ENCODE measurements at places on chromosomes 5 and 9. TPM values are rescaled to one million over a fixed set of nuclear protein-coding genes. Genes with fewer than 3 reads are reported as not detected.

DNA sequence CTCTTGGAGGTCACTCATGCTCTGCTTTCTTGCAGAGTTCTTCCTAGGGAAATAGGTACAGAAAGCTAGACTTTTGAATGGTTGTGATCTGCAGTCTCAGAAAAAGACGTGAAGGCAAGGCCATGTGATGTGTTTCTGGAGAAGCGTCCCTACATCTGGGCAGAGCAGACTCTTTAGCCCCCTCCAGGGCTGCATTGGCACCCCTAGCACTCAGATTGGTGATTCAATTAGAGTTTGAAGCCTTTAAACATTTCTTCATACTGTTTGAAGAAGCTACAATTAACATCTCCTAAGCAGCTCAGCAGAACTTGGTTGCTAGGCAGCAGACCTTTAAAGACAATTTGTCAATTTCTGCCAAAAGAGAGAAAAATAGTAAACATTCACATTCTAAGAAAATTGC lies 21.6 kb downstream of the JADE2 start:
- DNase-seq, result no peak
- H3K36me3 ChIP-seq, result peaks cover 19% of the 10 kb centered on the region
- no peak overlapping the region for H3K4me3 ChIP-seq
- no peak overlapping the region for H3K27ac ChIP-seq
- no peaks in the 10 kb centered on the region for H3K27me3 ChIP-seq

GRCh38 chr5:171188016-171188415 lies 121.0 kb upstream of the TLX3 start:
- H3K27ac ChIP-seq, result no peak overlapping the region

DNA sequence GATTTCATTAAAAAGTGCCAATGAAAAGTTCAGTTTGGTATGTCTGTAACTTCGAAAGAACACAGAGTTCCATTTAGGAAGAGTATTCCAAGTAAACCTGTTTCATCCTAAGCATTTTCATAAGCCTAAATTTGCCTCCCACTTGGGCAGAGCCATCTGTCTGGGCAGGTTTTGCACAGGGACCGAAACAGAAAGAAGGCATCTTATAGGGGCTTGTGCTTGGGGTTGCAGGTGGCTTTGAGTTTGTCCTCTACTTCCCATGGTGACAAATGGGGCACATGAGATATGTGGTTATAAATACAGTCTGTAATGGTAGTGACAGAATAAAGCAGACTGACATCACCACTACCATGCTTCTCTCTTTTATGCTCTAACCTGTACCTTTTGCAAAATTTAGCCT lies 63.7 kb downstream of the MCTP1 start:
- H3K4me1 ChIP-seq, result no peaks in the 10 kb centered on the region
- no peaks in the 10 kb centered on the region for H3K36me3 ChIP-seq
- H3K27ac ChIP-seq, result no peak overlapping the region
- no peak overlapping the region for H3K4me3 ChIP-seq
- DNase-seq, result no peak

GRCh38 chr5:76145945-76146344 lies 62.8 kb downstream of the SV2C start:
- H3K36me3 ChIP-seq, result no peaks in the 10 kb centered on the region
- DNase-seq, result peak; percentile 82
- H3K4me1 ChIP-seq, result no peaks in the 10 kb centered on the region
- H3K27me3 ChIP-seq, result no peaks in the 10 kb centered on the region
- H3K27ac ChIP-seq, result no peak overlapping the region

GRCh38 chr5:135217669-135218485 lies 181.2 kb downstream of the MACROH2A1 start:
- H3K27me3 ChIP-seq, result peaks cover 4% of the 10 kb centered on the region
- peak; percentile 75 for DNase-seq
- no peaks in the 10 kb centered on the region for H3K36me3 ChIP-seq
- no peak overlapping the region for H3K27ac ChIP-seq
- no peaks in the 10 kb centered on the region for H3K4me1 ChIP-seq
- H3K4me3 ChIP-seq, result no peak overlapping the region

- H3K4me1 ChIP-seq, result peaks cover 2% of the 10 kb centered on the region
- no peak overlapping the region for H3K27ac ChIP-seq
- no peaks in the 10 kb centered on the region for H3K27me3 ChIP-seq
- no peaks in the 10 kb centered on the region for H3K36me3 ChIP-seq
- no peak overlapping the region for H3K4me3 ChIP-seq
- DNase-seq, result peak; percentile 63
Measured at GRCh38 chr5:106797996-106798395, 872.7 kb downstream of the EFNA5 start.

- no peaks in the 10 kb centered on the region for H3K27me3 ChIP-seq
- DNase-seq, result peak; percentile 94
- no peak overlapping the region for H3K27ac ChIP-seq
- no peak overlapping the region for H3K4me3 ChIP-seq
- peaks cover 5% of the 10 kb centered on the region for H3K36me3 ChIP-seq
Measured at GRCh38 chr9:26975728-26976707, 19.8 kb downstream of the IFT74 start.

DNA sequence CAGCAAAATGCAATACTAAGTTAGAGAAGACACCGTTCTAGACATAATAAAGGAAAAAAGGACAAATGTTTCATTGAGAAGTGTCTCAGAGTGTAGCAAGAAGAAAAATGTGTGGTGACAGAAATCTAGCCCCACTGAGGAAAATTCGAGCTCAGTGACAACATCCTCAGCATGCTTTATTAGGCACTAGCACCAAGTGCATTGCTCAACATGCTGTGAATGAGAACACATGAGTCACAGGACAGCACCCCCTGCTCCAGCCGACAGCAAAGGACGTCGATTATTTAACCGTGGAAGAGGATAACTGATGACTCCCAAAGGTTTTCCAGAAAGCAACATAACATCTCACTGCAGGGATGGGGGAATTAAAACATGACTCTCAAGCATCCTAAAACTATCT lies 182.7 kb downstream of the GNAQ start:
- H3K36me3 ChIP-seq, result no peaks in the 10 kb centered on the region
- no peak overlapping the region for H3K27ac ChIP-seq
- no peaks in the 10 kb centered on the region for H3K27me3 ChIP-seq
- H3K4me3 ChIP-seq, result no peak overlapping the region

- H3K27me3 ChIP-seq, result no peaks in the 10 kb centered on the region
- H3K36me3 ChIP-seq, result no peaks in the 10 kb centered on the region
- no peaks in the 10 kb centered on the region for H3K4me1 ChIP-seq
- H3K27ac ChIP-seq, result no peak overlapping the region
- H3K4me3 ChIP-seq, result no peak overlapping the region
Measured at GRCh38 chr5:102537011-102537410, 38.2 kb upstream of the SLCO6A1 start.

- H3K4me3 ChIP-seq, result no peak overlapping the region
- H3K27me3 ChIP-seq, result no peaks in the 10 kb centered on the region
- no peaks in the 10 kb centered on the region for H3K4me1 ChIP-seq
- peaks cover 12% of the 10 kb centered on the region for H3K36me3 ChIP-seq
- H3K27ac ChIP-seq, result no peak overlapping the region
Measured at GRCh38 chr9:26983340-26983739, 22.1 kb downstream of the LRRC19 start.

DNA sequence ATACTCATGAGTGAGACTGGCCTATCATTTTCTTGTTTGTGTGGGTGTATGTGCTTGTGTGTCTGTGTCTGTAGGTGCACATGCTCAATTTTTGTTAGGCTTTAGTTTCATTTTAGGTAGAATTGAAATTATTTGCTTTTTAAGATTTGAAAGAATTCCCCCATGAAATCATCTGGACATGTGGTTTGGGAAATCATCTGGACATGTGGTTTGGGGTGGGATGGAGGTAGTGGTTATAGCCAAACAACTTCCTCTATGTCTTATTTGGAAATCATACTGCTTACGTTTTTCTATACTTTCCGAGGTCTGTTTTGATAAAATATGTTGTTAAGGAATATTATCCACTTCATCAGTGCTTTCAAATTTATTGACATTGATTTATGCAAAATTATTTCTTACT lies 485.4 kb upstream of the CLINT1 start:
- H3K27me3 ChIP-seq, result no peaks in the 10 kb centered on the region
- no peak overlapping the region for H3K27ac ChIP-seq
- H3K4me1 ChIP-seq, result no peaks in the 10 kb centered on the region
- no peaks in the 10 kb centered on the region for H3K36me3 ChIP-seq

DNA sequence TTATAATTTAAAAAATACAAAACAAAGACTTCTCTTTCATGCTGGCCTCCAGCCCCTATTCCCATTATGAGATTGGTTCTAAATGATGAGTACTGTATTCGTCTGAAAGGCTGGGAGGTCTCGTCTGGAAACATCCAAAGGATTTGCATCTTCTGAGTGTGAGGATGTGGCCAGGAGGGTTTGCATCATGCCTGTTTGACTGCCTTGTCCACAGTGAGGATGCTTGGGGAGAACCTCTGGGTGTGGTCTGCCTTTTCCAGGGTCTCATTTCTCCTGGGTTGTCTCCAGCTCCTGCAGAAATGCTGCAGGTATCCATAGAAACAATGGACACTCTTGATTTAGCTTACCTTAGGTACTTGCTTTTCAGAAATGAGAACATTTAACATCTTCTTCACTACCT lies 26.4 kb upstream of the CXCL14 start:
- no peak overlapping the region for H3K4me3 ChIP-seq
- H3K27me3 ChIP-seq, result no peaks in the 10 kb centered on the region
- H3K27ac ChIP-seq, result no peak overlapping the region
- H3K4me1 ChIP-seq, result peaks cover 15% of the 10 kb centered on the region
- H3K36me3 ChIP-seq, result no peaks in the 10 kb centered on the region
- DNase-seq, result no peak

- no peaks in the 10 kb centered on the region for H3K36me3 ChIP-seq
- DNase-seq, result peak; percentile 46
- H3K27me3 ChIP-seq, result no peaks in the 10 kb centered on the region
Measured at GRCh38 chr9:94921092-94921471, 194.6 kb downstream of the AOPEP start.

DNA sequence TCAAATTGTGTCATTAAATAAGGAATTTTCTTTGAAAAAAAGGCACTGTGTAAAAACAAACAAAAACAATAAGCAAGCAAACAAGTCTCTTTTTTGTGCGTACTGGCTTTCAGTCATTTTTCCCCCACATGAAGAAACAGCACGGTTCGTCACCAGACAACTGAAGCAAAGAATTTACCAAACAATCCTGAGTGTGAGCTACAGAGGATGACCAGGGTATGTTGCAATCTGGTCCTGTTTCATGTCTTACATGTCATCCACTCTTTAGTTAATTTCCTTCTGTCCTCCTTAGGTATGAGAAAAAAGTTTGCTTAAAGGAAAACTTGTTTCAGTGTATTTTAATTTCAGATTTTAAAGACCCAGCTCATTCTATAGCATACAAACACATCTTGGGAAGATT lies 1080.7 kb upstream of the NUDT12 start:
- no peaks in the 10 kb centered on the region for H3K4me1 ChIP-seq
- DNase-seq, result no peak
- H3K27ac ChIP-seq, result no peak overlapping the region

- H3K4me3 ChIP-seq, result no peak overlapping the region
- H3K4me1 ChIP-seq, result no peaks in the 10 kb centered on the region
- no peaks in the 10 kb centered on the region for H3K36me3 ChIP-seq
- DNase-seq, result no peak
- H3K27me3 ChIP-seq, result no peaks in the 10 kb centered on the region
Measured at GRCh38 chr9:102841376-102841775, 153.8 kb upstream of the CYLC2 start.

GRCh38 chr9:131487621-131488031 lies 15.1 kb upstream of the POMT1 start:
- peaks cover 98% of the 10 kb centered on the region for H3K36me3 ChIP-seq
- no peaks in the 10 kb centered on the region for H3K27me3 ChIP-seq
- no peak for DNase-seq
- no peak overlapping the region for H3K4me3 ChIP-seq

DNA sequence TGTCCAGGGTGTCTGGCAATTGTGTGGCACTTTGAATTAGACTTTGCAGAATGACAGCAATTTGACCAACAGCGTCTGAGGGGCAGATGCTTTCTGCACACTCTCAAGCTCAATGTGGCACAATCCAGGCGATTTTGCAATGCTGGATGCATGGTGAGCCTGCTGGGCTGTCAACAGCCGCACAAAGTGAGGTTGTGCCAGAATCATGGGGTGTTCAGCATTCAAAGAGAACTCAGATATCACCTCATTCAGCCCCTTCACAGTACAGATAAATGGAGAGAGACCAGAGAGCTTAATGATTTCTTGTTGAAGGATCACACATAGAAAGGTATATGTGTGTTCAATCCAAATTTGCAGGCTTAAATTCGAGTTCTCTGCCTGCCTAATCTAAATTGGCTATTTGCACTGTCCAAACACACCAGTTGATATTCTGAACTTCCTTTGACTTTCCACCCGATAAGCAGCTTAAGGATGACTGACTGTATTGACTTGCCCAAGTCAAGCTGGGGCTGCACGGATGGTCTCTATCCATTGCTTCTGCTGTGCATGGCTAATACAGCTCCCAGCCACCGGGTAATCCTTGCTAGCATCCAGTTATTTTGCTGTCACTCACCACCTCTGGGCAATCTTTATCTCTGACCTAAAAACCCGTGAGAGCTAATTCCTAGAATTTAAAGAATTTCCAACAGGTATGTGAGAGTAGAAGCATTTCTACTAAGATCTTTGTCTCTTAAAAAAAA lies 157.9 kb upstream of the TAS2R1 start:
- no peak for DNase-seq
- H3K4me1 ChIP-seq, result peaks cover 14% of the 10 kb centered on the region
- H3K4me3 ChIP-seq, result peak overlapping the region; percentile 37
- H3K27me3 ChIP-seq, result no peaks in the 10 kb centered on the region

- no peak for DNase-seq
- no peaks in the 10 kb centered on the region for H3K4me1 ChIP-seq
- no peak overlapping the region for H3K4me3 ChIP-seq
- no peaks in the 10 kb centered on the region for H3K27me3 ChIP-seq
- no peak overlapping the region for H3K27ac ChIP-seq
- H3K36me3 ChIP-seq, result no peaks in the 10 kb centered on the region
Measured at GRCh38 chr5:167393358-167393757, 898.1 kb upstream of the WWC1 start.

- no peak overlapping the region for H3K4me3 ChIP-seq
- no peaks in the 10 kb centered on the region for H3K4me1 ChIP-seq
- H3K27me3 ChIP-seq, result no peaks in the 10 kb centered on the region
- DNase-seq, result peak; percentile 62
Measured at GRCh38 chr5:68898951-68899471, 194.8 kb upstream of the SLC30A5 start.

DNA sequence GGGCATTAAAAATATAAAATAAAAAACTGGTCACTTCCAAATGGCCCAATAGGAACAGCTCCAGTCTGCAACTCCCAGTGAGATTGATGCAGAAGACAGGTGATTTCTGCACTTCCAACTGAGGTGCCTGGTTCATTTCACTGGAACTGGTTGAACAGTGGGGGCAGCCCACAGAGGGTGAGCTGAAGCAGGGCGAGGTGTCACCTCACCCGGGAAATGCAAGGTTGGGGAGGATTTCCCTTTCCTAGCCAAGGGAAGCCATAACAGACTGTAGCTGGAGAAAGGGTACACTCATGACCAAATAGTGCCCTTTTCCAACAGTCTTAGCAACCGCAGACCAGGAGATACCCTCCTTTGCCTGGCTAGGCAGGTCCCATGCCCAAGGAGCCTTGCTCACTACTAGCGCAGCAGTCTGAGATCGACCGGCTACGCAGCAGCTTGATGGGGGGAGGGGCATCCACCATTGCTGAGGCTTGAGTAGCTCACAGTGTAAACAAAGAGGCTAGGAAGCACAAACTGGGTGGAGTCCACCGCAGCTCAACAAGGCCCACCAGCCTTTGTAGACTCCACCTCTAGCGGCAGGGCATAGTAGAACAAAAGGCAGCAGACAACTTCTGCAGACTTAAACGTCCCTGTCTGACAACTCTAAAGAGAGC lies 12.7 kb downstream of the RLN1 start:
- H3K27me3 ChIP-seq, result no peaks in the 10 kb centered on the region
- no peaks in the 10 kb centered on the region for H3K4me1 ChIP-seq
- peak; percentile 93 for DNase-seq
- peak overlapping the region; percentile 49 for H3K4me3 ChIP-seq

The SMIM27 gene
- total RNA-seq, result 14.0 TPM

The BICD2 gene
- total RNA-seq, result 20.9 TPM

The PCDHB13 gene
- total RNA-seq, result 3.3 TPM

The EIF4E1B gene
- total RNA-seq, result 2.2 TPM

The FOXD4L5 gene
- total RNA-seq, result not detected

The ORM1 gene
- total RNA-seq, result 1.4 TPM

The TMEM171 gene
- total RNA-seq, result 0.57 TPM

The RORB gene
- 0.05 TPM for total RNA-seq

The PCDHB8 gene
- total RNA-seq, result 3.5 TPM
